Activated T-cell treated with anti-CD3 and anti-CD28 coated beads, Interleukin-2, amount 50 U/mL, for 4 hours (primary cell): ENCODE measurements at places on chromosomes 1 and 21.

- DNase-seq = no peak
Observed at GRCh38 chr1:203178083-203178482, 2.5 kb upstream of the MYBPH start.

GRCh38 chr21:45542242-45542666 lies at the start of gene SLC19A1:
Gene SLC19A1, minus strand, starts transcription at chr21:45542440. Its CDS starts 4,481 bp downstream, at chr21:45537959.
- DNase-seq = peak; percentile 75

- DNase-seq = no peak
Observed at GRCh38 chr21:43269957-43270705, 101.3 kb downstream of the CRYAA start.

DNA sequence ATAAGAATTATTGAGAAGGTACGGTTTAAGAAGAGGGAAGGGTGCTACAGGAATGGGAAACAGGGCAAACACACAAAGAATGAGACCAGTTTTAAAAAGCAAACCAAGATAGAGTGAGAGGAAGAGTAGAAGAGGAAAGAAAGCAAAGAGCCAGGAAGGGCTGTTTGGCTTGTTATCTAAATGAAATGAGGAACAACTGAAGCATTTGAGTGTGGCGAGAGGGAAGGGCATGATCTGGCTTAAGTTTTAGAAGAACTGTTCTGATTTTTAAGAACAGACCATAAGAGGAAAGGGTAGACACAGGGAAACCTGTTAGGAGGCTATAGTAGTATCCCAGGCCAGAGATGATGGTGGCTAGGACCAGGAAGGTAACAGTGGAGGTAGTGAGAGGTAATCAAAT lies 73.8 kb downstream of the TUT4 start:
- DNase-seq = no peak

DNA sequence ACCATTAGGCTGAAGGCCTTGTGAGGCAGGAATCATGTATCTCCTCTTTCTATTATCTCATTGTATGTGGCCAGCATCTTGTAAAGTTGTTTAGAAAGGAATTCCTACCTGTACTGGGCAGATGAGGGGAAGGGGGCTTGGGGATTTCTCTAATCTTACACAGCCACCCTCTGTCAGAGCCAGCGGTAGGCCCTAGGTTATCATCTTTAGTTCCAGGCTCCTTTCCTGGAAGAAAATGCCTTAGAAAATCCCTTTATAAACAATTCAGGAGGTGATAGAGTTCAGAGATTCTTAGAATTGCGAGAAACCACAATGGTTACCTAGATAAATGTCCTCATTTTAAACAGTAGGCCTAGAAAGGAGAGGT lies 35.2 kb downstream of the DPT start:
- no peak for DNase-seq

GRCh38 chr1:20076710-20077461 lies 6.9 kb downstream of the PLA2G5 start:
- no peak for DNase-seq

GRCh38 chr1:182325339-182325738 lies 66.3 kb downstream of the GLUL start:
- DNase-seq = no peak

DNA sequence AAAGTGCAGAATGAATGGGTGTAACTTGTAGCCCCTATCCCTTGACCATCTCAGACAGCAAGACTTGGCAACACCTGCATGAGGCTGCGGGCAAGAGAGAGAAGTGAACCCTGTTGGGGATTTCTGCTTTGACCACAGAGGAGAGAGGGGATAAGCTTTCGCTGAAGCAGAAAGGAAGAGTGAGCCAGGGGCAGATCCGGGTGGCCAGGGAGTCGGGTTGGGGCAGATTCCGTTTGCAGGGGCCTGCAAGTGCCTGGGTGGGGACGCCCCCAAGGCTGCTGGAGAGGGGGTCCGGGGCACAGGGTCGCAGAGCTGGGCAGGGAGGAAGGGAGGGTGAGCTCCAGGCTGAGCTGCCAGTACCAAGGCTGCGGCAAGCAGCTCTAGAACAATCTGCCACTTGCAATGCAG lies 25.3 kb upstream of the PIK3CD start:
- no peak for DNase-seq

DNA sequence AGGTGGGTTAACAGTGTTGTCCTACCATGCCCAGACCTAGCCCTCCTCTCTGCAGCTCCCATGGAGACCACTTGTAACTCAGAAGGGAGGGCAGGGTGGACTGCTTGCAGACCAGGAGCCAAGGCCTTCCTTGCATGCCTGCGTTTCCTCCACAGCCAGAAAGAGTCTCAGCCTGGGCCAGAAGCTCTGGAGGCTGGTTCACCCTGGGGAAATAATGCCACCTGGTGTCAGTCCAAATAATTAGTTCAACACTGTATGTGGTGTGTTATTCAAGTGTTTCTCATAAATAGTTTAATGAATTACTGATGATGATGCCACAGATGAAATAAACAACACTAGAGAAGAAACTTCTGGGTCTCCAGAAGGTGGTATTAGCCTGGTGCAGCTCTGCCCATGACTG lies 16.9 kb upstream of the VANGL1 start:
- DNase-seq = no peak

DNA sequence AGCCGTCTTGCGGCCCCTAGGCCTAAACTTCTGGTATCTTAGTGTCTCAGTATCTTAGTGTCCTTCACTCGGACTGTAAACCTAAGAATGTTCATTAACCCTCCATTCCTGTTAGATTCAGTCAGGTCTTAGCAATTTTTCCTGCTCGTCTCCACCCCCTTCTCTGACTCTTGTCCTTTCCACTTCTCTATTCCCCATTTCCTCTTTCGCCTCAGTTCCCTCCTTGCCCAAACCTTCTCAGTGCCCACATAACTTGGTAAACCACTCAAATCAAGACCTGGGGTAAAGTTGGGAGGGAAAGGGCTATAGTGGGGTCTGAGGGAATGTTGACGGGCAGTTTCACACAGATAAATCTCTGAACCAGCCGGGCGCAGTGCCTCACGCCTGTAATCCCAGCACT lies 726 bp upstream of the FCER1G start:
- DNase-seq = no peak

DNA sequence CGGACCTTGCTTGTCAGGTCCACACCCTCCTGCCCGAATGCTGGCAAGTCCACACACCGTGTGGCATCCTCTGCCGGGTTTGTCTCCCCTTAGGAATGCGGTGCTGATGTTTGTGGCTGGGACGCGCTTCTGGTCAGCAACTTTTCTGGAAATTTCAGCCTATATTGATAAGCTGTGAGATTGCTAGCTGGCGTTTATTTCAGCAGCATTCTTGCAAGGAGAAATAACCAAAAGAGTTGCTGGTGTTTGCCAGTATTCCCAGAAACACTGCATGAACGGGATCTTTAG lies 601 bp downstream of the CEPT1 start:
- DNase-seq = no peak

DNA sequence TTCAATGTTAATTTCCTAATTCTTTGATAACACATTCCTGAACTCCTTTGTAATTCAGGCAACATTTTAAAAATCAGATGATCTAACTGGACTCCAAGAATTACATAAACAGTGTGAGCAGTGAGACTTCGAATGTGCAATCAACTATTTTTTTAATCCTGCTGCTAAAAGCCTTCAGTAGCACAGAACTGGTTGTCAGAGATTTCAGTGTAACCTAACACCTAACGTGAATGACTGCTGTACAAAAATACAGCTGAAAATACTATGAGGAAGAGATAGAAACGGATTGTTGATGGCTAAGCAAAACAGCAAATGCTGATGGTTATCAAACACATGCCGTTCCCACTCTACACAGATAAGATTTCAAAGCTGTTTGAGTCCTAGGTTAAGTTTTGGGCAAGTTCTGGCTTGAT lies 46.1 kb downstream of the APP start:
- no peak for DNase-seq

DNA sequence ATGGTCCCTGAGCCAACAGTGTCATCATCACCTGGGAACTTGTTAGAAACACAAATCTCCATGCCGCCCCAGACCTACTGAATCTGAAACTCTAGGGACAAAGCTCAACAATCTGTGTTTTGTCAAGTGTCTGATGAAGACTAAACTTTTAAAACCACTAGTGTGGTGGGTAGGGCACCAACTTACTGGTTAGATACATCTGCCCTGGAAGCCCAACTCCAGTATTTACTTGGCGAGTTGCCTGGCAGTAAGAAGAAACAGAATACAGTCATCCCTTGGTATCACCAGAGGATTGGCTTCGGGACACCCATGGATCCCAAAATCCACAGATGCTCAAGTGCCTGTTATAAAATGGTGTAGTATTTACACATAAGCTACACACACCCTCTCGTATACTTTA lies 367.9 kb upstream of the DUSP10 start:
- DNase-seq = no peak

DNA sequence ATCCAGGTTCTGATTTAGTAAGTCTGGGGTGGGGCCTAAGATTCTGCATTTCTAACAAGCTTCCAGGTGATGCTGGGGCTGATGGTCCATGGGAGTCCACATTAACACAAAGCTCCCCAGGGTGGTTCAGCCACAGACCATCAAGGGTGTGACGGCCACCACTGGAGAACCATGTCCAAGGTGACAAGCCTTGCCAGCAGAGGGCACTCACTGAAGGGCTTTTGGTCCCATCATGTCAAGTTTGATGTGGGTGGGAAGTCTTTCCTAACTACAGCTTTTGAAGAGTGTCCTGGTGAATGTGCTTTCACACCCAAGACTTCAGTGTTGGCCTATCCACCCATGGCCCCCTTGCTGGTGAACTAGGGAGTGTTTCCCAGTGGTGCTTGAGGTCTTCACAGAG lies 67.1 kb downstream of the UBE2T start:
- peak; percentile 33 for DNase-seq

DNA sequence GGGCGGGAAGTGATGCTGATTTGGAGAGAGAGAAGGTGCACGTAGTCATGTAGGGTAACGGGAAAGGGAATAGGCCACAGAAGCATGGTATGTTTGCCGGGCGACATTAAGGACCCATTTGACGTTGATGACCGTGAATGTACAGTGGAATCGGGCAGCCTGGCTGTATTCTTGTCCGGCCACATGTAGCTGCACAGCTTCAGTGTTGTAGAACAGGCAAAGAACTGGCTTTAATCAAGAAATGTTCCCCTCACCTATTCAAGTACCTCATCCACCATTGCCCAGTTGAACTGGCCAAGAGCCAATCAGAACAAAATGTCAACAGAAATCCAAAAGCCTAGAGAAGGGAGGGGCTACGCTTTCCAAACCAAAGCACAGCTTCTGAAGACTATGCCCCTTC lies 104.8 kb downstream of the DHRS3 start:
- no peak for DNase-seq

- DNase-seq = no peak
Observed at GRCh38 chr1:245788269-245788668, 633.5 kb downstream of the KIF26B start.

DNA sequence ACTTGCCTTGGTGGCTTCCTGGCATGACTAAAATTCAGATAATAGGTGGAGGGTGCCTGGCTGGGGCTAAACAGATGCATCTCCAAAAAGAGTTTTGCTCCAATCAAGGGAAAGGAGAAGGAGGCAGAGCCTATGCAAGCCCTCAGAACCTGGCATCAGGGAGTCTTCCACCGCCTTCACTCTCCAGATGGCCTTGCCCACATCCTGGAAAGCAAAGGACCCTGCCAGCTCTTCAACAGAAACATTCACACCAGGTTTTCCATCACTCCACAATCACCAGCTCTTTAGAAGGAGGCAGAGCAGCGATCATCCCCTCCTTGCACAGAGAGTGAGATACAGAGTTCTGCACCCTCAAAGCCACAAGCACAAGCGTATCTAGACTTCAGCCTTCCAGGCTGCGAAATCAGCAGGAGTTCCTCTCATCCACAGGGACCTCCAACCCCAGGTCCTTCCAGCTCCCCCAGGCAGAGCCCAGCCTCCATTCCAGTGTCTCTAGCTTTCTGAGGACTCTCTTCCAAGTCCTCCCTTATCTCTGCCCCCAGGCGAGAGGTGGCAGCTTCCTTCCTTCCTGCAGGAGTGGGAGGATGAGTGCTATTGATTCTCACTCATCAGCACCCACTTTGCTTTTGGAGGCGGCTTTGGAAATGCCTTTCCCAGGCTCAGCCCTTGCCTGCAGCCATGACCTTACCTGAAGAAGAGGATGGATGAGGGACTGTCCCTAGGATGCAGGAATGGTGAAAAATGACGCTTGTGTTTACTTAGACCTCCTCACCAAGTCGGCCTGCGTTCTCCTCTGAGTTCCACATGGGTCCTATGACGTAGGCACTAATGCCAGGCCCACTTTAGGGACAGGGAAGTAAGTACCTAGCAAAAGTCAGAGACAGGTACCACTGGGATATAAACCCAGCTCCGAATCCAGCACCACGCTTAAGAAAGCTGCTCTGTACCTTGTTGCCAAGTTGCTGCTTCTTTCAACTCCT lies 75.4 kb downstream of the RIPK4 start:
- no peak for DNase-seq

DNA sequence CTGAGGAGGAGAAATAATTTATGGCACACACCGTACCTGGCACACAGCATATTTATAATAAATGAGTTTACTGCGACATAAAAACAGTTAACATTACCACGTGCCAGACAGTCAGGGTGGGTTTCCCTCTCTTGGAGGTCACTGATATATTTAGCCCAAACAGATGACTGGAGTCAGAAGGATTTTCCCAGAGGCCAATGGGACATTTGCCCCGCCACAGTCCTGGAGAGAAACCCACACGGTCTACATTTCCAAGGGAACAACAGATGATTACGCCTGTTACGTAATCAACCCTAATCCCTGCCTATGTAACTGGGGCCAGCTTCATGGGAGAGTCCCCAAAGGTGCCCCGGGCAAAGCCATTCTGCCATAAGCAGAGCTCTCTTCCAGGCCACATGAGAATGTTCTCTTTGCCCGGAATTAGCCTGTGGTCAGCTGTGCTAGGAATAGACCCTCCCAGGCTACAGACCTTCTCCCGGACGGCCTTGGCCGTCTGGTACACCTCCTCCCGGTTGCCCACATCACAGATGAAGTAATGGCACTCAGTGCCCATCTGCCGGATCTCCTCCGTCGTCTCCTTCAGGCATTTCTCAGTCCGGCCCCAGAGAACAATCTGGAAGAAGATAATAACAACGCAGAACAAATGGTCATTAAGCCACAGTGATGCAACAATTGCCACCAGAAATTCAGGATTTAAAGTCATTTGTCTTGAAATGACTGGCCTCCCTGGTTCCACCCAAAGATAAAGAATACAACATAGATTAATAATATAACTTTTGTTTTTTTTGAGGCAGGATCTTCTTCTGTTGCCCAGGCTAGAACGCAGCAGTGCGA lies 37.7 kb downstream of the DHRS3 start:
- no peak for DNase-seq

GRCh38 chr21:35368326-35368725 lies 319.2 kb upstream of the RUNX1 start:
- DNase-seq = no peak
